ENCODE measurements at places on chromosomes 7 and 10. TPM values are rescaled to one million over a fixed set of nuclear protein-coding genes. Genes with fewer than 3 reads are reported as not detected.

DNA sequence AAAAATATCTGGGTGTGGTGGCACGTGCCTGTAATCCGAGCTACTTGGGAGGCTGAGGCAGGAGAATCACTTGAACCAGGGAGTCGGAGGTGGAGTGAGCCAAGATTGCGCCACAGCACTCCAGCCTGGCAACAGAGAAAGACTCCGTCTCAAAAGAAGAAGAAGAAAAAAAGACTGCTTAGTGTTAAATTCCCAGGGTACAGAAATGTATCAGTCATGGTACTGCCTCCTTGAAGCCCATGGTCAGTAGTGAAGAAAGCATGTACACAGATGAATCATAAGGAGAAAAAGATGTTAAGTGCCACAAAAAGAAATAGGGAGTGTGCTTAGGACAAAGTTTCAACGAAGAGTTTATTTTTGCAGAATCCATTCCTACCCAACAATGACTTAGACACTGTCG is 62.5 kb upstream of the KMT2E start:
- no peaks in the 10 kb centered on the region for H3K36me3 ChIP-seq
- DNase-seq: peak; percentile 83
- H3K4me3 ChIP-seq: no peak overlapping the region

DNA sequence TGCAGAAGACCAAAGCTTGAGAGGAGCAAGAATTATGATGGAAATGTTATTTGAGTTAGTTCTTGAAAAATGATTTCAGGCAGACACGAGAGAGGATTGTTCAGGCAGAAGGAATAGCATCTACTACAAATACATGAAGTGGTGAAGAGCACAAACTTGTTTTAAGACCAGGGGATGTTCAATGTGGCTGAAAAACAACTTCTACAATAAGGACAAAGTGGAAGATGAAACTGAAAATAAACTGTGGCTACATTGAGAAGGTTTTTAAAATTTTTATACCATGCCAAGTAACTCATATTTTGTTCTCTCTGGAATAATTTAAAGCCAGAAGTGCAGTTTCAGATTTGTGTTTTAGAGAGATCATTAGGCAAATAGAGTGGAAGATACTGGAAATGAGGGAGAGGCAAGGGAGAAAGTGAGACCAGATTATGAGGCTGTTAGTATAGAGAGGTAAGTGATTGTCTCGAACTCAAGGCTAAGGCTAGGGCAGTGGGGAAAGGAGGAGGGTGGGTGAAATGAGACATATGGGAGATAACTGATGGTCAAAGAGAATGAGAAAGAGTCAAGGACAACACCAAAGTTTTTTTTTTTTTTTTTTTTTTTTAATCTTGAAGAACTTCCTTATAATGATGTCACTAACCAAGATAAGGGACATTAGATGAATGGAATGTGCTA is 115.4 kb downstream of the MDFIC start:
- H3K4me1 ChIP-seq: no peaks in the 10 kb centered on the region
- no peak for DNase-seq
- no peaks in the 10 kb centered on the region for H3K27me3 ChIP-seq

GRCh38 chr7:4775848-4776623 is 613 bp downstream of the AP5Z1 start:
- H3K4me3 ChIP-seq: peak overlapping the region; percentile 91
- peak overlapping the region; percentile 96 for H3K27ac ChIP-seq
- H3K27me3 ChIP-seq: no peaks in the 10 kb centered on the region
- peak; percentile 68 for DNase-seq
- no peaks in the 10 kb centered on the region for H3K4me1 ChIP-seq
- H3K36me3 ChIP-seq: peaks cover 2% of the 10 kb centered on the region

- H3K4me1 ChIP-seq: no peaks in the 10 kb centered on the region
- no peaks in the 10 kb centered on the region for H3K27me3 ChIP-seq
- no peak for DNase-seq
- H3K27ac ChIP-seq: no peak overlapping the region
Measured at GRCh38 chr7:11587814-11588213, 244.2 kb downstream of the THSD7A start.

- H3K4me1 ChIP-seq: peaks cover 8% of the 10 kb centered on the region
- H3K36me3 ChIP-seq: peaks cover 55% of the 10 kb centered on the region
- no peak overlapping the region for H3K4me3 ChIP-seq
- DNase-seq: no peak
- H3K27me3 ChIP-seq: no peaks in the 10 kb centered on the region
Measured at GRCh38 chr7:67306331-67306730, 309.7 kb downstream of the TYW1 start.

DNA sequence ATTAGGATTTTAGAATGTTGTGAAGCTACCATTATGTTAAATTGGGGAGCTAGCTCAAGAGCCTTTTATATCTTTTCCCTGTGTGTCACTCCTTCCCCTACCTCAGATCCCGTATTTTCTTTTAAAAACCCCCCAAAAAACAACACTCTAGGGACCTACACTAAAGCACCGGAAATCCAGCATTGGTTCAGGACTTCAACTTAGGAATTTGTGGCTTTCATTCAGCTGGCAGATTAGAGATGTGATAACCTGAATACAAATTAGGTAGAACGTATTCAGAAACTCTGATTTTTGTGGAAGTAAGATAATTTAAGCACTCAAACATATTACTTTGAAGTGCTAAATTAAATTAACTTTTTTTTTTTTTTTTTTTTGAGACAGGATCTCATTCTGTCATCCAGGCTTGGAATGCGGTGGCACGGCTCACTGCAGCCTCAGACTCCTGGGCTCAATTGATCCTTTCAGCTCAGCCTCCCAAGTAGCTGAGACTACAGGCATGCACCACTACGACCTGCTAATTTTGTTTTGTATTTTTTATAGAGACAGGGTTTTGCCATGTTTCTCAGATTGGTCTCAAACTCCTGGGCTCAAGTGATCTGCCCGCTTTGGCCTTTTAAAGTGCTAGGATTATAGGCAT is 6.8 kb downstream of the TBC1D12 start:
- H3K4me1 ChIP-seq: no peaks in the 10 kb centered on the region
- no peaks in the 10 kb centered on the region for H3K27me3 ChIP-seq
- DNase-seq: no peak

The TMEM139 gene
- total RNA-seq: 12.3 TPM

The CNNM1 gene
- total RNA-seq: 0.79 TPM

The ACHE gene
- total RNA-seq: 5.4 TPM

Data from right atrium auricular region (tissue), 2 donors.